ENCODE measurements at places on chromosomes 13 and 19.
A peak's percentile ranks its signal among the peaks of the same experiment; 100 is the strongest.

DNA sequence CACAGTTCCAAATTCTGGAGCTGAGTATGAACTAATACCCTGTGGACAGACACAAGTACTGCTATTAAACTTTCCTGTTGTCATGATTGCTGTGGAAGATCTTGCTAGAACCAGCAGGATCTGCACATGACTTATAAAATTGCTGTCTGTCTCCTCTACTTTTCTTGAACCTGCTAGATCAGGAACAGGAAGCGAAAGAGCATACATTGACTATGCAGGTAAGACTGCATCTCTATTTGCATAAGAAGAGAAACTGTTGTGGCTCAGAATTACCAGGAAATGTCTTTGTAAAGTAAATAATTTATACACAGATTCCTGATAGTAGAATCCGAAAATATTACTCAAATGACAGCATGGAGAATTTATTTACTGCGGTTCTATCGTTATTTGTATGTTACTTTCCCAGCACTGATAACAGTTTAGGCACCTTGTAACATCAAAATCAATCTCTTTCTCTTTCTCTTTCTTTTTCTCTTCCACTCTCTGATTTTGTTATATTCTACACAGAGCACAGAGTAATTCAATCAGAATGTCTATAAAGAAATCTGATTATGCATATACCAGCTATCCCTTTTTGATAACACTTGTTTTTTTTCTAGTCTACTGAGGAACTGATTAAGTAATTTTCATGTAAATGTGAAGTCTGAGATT lies 226.5 kb downstream of the MYO16 start:
- DNase-seq: no peak

DNA sequence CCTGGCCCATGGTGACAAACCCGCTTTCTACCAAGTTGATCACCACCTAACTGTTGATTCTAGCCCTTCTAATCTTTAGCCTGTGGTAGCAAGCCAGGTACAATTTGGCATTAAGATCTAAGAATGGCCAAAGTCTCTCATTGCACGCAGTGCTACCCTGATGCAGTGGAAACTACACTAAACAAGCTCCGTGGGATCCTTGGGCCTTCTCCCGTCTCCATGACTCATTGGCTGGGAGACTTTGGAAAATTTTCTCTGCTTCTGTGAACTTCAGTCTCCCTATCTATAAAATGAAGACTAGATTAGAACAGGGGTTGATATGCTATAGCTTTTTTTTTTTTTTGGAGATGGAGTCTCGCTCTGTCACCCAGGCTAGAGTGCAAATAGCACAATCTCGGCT lies 223.0 kb downstream of the TSHZ3 start:
- DNase-seq: no peak

GRCh38 chr19:50311723-50312635 lies 17.2 kb downstream of the KCNC3 start:
- DNase-seq: peak; percentile 94

GRCh38 chr19:31037286-31037980 lies 311.8 kb downstream of the TSHZ3 start:
- DNase-seq: no peak

- DNase-seq: peak; percentile 18
These were observed 2.0 kb downstream of the CAMSAP3 start for GRCh38 chr19:7597689-7598088.

DNA sequence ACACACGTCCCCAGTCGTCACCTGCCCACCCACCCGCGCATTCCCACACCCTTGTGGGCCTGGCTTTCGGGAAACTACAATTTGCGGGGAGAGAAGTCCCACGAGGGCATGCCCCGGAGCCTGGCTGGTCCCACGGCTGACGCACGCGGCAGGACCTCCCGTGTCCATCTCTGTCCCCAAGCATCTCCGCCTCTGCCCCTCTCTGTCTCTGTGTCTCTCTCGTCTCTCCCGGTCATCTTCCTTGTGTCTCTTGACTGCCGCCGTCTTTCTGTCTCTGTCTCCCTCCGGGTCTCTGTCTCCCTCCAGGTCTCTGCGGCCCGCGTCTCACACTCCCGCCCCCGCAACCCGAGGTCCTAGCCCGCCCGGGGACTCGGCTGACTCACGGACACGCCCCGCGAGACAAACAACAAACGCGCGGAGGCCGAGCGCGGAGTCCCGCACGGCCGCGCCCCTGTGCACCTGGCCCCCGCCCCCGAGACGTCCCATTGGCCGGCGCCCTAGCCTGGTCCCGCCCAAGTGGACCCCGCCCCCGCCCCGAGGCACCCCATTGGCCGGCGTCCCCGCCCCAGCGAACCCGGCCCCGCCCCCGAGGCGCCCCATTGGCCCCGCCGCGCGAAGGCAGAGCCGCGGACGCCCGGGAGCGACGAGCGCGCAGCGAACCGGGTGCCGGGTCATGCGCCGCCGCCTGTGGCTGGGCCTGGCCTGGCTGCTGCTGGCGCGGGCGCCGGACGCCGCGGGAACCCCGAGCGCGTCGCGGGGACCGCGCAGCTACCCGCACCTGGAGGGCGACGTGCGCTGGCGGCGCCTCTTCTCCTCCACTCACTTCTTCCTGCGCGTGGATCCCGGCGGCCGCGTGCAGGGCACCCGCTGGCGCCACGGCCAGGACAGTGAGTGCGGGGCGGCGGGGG lies at the start of gene FGF22:
TSS of gene FGF22 (plus strand) at position 627 of the 908 bp plus-strand sequence. CDS start at position 674, 47 bp downstream.
- DNase-seq: peak; percentile 60

DNA sequence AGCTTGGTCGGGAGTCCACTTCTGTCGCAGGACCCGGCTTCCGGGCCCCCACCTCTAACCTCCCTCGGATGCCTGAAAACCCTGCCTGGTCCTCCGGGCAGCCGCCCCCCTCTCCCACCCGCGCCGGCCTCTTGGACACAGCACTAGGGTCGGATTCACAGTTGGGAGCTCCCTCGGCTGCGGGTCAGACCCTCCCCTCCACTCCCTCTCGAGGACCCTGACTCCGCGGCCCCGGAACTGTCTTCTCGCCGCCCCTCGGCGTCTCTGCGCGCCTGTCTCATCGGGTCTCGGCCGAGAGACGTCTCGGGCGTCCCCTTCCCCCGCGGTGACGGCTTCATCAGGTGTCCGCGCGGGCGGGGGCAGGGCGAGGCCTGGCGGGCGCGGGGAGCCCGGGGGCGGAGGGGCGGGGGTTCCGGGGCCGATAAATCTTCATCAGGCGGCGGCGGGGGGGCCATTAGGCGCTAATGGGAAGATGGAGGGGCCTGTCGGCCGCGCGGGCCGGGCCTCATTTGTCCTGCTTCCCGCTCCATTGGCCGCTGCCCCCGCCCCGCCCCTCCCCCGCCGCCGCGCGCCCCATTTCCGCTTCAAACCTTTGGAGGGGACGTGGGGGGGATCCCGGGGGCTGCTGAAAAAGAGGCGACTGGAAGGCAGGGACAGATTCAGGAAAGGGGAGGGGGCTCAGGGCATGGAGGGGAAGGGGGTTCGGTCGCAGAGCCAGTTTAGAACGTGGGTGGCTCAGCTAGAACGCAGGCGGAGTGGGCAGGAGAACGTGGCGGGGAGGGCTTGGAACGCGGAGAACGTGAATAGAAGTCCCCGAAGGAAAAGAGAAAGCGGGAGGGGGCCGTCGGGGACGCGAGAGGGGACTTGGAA lies 11.8 kb upstream of the ERFL start:
- no peak for DNase-seq

DNA sequence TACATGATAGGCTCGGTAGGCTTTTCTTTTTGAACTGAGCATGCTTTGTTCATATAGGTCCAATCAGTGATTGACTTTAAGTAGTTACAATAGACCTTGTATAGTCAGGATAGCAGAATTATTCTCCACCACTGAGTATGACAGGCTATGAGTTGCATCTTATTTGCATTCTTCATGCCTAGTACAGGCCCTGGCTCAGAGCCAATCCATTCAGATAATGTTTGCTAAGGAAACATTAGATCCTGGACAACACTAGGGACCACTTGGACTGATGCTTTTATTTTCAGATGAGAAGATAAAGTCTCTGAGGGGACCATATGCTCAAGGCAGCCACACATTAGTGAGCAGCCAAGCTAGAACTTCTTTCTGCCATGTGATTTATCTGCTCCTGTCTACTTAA lies 133.9 kb downstream of the KL start:
- no peak for DNase-seq

GRCh38 chr19:16161840-16162239 lies 11.5 kb downstream of the CIB3 start:
- peak; percentile 65 for DNase-seq

- peak; percentile 53 for DNase-seq
These were observed 12.7 kb downstream of the EHD2 start for GRCh38 chr19:47725759-47726401.

- DNase-seq: no peak
These were observed 4.5 kb downstream of the XAB2 start for GRCh38 chr19:7624810-7625209.

DNA sequence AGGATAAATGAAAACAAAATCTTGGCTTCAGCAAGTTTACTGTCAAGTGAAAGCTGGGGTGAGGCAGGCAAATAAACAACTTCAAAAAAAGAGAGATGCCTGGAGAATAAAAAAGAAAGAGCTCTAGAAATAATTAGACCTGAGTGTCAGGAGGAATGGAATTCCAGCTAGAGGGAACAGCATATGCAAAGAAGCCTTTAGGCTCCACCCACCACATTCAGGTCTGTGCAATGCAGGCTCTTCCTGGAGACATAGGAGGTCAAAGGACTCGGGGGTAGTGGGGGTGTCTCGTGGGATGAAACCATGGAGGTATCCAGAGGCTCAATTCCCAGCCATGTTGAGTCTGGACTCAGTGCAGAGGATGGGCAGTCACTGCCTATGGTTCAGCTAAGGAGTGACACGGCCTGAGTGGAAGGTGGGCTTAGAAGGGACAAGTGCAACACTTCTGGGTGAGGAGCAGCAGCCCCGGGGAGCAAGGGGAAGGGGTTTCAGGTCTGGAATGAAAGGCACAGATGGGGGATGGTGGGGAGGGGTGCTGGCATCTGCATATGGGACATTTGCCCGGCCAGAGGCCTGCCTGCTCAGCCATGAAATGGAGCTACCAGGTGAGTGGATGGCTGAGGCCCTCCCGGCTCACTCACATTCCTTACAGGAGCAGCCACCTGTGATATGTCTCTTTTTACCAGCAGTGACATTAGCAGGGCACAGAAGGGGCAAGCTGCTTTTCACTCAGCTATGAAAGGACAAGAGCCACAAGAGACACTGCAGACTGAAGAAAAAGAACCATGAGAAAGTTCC lies 12.3 kb downstream of the LATS2 start:
- no peak for DNase-seq

DNA sequence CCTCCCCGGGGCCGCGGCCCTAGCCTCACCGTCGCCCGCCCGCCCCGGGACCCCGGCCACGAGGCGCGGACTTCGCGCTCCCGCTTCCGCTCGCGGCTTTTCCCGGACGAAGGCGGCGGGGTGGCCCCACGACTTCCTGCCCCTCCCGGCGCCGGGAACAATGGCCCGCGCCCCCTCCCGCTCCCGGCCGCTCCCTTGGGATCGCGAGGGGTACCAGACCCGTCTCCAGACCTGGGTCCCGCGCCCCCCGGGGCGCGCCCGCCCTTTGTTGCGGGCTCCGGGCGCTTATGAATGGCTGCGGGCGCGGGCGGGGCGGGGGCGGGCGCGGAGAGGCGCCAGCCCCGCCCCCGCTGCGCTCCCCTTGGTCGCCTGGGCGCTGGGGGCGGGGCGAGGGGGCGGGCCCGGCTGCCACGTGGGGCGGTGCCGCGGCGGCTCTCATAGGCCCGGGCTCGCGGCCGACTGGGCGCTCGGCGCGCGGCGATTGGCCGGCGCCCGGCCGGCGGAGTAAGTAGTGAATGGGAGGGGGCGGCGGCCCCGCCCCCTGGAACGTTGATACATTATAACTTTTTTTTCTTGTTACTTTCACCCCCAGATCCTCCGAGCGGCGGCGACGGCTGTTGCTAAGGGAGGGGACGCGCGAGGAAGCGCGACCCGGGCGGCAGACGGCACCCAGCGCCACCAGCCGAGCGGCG lies 1.1 kb downstream of the MIDN start:
- peak; percentile 93 for DNase-seq

GRCh38 chr19:2039089-2039958 lies 11.7 kb downstream of the MKNK2 start:
- DNase-seq: no peak

- no peak for DNase-seq
These were observed 39.3 kb downstream of the GGACT start for GRCh38 chr13:100549316-100549715.

- DNase-seq: no peak
These were observed at the start of gene MATK for GRCh38 chr19:3785938-3786824. Gene MATK (minus strand): TSS chr19:3786381. CDS start chr19:3785135, 1,246 bp downstream.

- no peak for DNase-seq
These were observed 3.7 kb downstream of the UBA2 start for GRCh38 chr19:34431681-34432402.

DNA sequence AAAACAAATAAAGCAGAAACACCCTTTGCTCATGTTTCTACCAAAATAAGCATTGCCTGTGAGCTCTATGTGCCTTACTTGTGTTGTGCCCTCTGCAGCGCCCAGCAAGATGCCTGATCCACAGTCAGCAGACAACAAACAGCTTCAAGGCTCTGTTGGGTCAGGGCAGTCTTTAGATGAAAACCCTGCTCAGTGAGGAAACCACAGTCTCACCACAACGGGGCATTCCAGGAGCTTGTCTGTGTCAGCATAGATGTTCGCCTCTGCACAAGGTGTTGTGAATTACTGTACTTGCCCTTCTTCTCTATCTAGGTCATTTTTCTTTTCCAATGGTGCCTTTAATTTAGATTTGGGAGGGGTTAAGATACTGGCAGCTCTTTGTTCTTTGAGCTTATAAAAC lies 251.9 kb downstream of the COL4A1 start:
- DNase-seq: no peak

GRCh38 chr19:29375429-29376119 lies 150.2 kb upstream of the VSTM2B start:
- no peak for DNase-seq

DNA sequence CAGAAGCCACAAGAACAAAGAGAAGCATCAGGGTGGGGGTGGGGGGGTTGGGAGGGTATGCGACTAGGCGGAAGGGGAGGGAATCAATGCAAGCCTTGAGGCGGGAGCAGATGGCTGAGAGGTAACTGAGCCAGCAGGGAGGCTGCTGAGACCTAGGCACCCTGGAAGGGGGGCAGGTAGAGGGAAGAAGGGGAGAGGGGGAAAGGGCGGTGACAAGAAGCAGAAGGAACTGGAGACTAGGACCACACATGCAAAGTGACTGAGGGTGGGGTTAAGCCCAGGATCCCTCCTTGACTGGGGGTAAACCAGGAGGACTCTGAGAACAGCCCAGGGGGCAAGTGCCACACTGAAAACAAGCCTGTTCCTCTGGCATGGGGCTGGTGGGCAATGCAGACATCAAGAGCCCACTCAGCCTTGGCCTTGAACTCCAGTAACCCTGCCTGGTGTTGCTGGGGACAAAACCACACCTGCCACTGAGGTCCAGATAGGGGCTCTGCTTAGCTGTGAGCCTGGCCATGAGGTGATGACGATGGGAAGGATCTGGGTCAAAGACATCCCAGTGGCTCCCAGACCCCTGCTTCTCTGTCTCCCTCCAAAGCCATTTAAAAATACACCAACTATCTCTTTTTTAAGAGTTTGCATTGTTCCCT lies 20.3 kb downstream of the OPA3 start:
- no peak for DNase-seq

- no peak for DNase-seq
These were observed 200.1 kb downstream of the MZT1 start for GRCh38 chr13:72527333-72527732.

Data from A549 (cell line).